Karpas-422 (cell line): ENCODE measurements at places on chromosomes 6 and 20.

GRCh38 chr6:158410784-158411183, 98.5 kb downstream of the TULP4 start:
- DNase-seq: no peak

GRCh38 chr20:23446505-23446904, 6.2 kb downstream of the CST11 start:
- peak; percentile 86 for DNase-seq

- DNase-seq: no peak
These were observed 45.6 kb downstream of the ADGRF5 start for GRCh38 chr6:46876126-46876525.

GRCh38 chr6:119720160-119720559, 370.6 kb upstream of the MAN1A1 start:
- no peak for DNase-seq

DNA sequence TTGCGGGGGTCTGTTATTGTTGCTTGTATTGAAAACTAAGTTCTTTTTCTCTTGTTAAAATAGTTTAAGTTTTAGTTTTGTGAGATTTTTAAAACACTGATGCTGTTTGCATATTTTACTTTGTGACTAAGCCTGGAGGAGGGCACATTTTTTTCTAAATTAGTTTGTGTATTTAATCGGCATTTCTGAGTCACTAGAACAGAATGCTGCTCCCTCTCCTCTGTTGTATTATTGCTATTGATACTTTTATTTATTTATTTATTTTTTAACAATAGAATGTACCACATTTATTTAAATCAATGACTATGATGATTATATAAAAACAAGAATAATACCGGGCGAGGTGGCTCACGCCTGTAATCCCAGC, 5.1 kb upstream of the FAM50B start:
- no peak for DNase-seq
